Activated gamma-delta T cell (primary cell): ENCODE measurements at places on chromosomes 6 and 20.

DNA sequence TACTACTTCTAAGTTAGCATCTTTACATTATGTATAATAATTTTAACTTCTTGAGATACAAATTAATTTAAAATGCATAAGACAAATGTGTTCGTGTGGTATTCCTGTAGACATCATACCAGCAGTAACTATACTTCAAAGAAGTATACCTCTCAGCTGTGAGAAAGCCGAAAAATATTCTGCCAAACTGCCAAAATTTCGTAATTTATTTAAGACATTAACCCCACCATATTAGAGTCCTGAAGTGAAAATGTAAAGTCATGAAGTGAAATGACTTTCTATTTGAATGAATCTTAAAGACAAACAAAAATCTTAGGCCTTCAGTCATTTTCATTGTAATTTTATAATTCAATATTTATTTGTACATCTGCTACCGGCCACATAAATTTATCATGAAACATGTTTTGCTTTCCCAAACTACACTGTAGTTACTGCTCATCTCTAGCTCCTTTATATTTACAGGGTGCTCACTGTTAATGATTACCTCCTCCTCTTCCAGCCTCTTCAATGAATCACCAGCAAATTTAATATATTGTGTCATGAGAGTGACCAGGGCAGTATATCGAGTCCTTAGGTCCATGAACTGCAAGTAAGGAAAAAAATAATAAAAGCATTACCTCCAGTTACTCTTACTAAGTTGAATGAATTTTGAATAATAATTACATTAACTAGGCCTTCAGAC, 18.5 kb downstream of the DST start:
- no peak for DNase-seq

DNA sequence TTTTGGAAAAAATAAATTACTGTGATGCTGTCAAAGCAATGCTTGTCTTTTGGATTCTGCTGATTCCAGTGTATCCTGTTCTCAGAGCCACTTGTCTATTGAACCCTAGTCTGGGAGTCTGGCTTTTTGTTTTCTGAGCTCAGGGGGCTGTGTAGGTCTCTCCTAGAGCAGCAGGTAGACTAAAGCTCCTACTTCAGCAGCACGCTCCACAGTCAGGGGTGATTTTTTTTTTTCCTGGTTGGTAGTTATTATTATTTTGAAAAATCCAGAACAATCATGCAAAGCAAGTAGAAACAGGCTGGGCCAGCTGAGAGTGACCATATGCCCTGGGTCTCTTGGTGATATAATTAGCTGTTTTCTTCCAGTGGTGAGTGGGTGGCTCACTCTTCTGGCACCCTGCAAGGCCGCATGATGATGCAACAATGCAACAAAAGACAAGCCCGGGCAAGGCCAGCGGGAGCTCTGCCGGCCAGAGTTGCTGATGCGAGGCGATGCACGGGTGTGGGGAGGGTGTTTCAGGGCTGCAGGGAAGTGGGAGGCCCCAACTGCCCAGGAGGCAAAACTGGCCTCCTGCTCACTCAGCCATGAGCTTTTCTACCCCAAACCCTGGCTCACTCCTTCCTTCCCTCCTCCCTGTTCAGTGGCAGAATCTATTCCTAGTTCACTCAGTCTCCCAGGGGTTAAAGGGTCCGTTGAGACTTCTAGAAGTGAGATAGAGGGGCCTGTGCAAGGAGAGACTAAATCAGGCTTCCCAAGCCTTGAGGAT, 11.5 kb upstream of the CDKN1A start:
- no peak for DNase-seq

DNA sequence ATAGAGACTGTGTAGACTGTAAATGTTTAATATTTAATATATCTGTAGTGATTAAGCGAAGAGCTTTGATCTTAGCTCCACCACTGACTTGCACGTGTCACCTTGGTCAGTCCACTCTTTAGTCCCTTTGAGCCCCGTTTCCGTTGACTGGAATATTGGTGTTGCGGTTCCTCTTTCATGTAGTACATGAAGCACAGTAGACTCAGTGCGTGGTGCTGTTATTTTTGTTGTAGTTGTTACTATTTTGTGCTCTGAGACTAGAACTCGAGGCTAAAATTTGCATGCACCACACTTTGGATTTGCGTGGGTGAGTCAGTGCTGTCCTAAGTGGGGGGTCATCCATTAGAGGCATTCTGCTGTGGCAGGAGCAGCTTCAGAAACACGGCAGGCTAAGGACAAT, 291.4 kb downstream of the QKI start:
- no peak for DNase-seq

- no peak for DNase-seq
Measured at GRCh38 chr6:47106721-47107197, 64.6 kb upstream of the ADGRF1 start.

- no peak for DNase-seq
Measured at GRCh38 chr6:109853426-109853825, 124.7 kb upstream of the GPR6 start.

- no peak for DNase-seq
Measured at GRCh38 chr20:42945234-42945994, 244.3 kb downstream of the PTPRT start.

DNA sequence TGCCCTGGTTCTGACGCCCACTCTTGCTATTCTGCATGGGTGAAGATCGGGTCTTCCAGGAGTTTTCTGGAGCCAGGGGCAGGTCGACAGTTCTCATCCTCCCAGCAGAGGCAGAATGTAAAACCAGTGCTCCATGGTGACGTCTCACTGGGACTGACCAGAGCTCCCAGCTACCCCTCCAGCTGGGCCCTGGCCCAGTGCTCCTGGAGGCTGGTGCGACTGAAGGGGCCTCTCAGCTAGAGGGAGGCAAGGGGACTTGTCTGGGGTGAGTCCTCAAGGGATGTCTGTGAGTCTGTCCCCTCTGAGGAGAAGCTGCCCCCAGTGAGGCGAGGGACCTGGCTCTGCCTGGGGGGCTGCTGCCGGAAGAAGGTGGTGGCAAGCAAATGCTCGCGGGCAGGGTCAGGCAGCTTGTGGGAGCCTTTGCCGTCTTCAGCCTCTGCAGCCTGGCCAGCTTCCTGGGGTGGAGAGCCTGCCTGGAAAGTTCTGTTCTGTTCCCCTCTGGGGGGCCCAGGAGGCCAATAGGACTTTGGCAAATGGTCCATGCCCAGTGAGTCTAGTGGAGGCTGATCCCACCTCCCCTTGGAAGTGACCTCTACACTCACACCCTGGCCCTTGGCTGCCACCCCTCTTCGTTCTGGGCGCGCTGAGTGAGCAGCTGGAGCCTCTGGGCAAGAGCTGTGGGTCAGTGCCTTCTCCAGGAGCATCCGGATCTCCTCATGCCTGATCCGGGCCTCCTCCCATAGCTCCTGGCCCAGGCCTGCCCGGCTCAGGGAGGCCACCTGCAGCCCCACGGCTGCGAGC, 47.5 kb downstream of the KIAA1755 start:
- no peak for DNase-seq

DNA sequence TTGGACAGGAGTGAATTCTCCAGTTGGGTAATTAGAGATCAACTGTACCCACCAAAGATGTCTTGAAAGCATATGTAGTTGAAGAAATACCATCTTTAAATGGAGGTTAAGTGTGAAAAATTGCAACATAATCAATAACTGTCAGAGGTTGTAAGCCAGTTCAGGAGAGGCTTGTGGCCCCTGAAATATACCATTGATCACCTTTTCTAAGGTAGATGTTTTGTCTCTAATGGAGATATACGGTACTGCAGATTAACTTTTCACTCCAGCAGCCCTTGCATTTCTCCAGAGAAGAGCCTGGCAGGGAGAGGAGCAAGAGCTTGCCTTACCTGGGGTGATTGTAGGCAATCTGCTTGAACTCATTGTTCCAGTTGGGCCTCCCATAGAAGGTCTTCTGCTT, 48.8 kb downstream of the NOX3 start:
- DNase-seq = no peak

- no peak for DNase-seq
Measured at GRCh38 chr6:128763599-128764300, 119.2 kb upstream of the LAMA2 start.

GRCh38 chr6:101458336-101458735, 64.8 kb downstream of the GRIK2 start:
- no peak for DNase-seq

DNA sequence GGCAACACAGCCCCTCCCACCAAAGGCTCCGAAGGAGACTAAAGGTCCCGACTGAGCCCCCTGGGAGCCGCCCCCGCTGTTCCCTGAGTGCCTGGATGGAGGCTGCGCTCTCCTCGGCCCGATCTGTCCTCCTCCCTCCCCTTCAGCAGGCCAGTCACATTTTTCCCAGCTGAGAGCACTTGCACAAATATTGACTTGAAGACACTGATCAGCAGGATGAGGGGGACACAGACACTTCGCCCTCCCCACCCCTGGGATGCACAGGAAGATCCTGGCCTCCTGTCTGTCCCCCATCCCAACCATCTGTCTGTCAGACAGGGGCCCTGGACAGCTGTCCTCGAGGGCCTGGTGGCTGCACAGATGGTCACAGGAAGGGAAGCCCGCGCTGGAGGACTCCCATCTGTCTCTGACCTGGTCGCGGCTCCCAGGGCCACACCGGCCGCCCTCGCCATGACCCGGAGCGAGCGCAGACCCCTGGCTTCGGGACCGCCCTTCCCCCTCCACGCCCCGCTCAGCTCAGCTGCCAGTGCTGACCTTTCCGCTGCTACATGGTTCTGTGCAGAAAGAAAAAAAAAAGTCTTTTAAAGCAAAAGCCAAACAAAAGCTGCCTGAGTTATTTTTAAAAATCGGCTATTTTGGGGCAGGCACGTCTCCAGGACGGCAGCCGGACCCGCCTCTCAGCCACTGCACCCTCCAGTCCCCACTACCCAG, 11.1 kb downstream of the LAMA5 start:
- no peak for DNase-seq

DNA sequence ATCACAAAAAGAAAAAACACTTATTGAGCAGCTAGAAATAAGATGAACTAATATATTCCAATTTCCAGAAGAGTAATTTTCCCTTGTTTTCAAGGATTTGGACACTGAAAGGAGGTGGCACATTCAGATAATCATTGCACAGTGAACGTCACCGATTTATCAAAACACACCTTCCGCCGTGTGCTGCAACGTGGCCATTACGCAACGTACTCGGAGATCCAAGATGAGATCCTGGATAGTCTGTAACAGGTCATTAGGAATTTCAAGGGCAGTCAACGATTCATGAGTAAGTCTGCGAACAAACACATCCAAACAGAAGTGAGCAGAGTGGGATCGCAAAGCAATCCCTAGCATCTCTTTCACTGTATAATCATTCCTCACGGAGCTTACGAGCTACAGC, 93.0 kb downstream of the HUS1B start:
- DNase-seq = no peak

GRCh38 chr6:79146421-79146820, 68.4 kb upstream of the PHIP start:
- DNase-seq = no peak

- DNase-seq = no peak
Measured at GRCh38 chr6:39100358-39100757, 14.6 kb downstream of the SAYSD1 start.
